ENCODE measurements at places on chromosomes 7 and 10.

- no peak for DNase-seq
These were observed 125.3 kb upstream of the CCDC6 start for GRCh38 chr10:60031664-60032063.

- DNase-seq, result no peak
These were observed 8.3 kb upstream of the ARHGAP21 start for GRCh38 chr10:24731942-24732341.

GRCh38 chr10:87722716-87723115 lies 63.0 kb downstream of the PAPSS2 start:
- no peak for DNase-seq

DNA sequence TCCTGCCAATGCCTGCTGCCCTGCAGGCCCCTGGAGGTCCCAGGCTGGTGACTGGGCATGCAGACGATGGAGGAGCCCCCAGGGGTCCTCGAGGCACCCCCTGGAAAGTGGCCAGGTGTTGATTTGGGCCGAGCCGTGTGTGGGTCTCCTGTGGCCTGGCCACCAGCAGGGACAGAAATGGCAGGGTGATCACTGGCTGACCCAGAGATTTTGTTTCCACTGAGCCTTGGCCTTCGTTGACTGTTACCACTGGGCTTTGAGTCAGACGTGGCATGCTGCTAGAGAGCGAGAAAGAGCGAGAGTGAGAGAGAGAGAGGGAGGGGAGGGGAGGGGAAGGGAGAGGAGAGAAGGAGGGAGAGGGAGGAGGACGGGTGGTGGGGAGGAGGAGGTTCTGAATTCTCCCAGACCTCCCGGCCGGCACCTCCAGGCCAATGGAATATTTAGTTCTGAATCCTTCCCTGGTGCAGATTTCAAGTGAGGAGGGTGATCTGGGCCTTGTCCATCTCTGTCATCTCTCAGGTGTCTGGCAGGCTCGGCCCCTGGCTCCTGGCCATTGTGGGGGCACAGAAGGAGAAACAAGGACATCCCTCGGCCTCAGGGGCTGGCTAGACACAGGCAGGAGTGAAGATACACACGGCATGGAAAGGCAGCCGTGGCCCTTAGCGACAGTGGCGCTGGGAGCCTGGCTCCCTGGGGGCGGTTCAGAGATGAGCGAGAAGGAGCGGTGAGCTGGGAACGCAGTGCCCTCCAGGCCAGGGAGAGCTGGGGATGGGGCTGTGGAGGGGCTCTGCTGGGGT lies 58.2 kb downstream of the GLRX3 start:
- no peak for DNase-seq

DNA sequence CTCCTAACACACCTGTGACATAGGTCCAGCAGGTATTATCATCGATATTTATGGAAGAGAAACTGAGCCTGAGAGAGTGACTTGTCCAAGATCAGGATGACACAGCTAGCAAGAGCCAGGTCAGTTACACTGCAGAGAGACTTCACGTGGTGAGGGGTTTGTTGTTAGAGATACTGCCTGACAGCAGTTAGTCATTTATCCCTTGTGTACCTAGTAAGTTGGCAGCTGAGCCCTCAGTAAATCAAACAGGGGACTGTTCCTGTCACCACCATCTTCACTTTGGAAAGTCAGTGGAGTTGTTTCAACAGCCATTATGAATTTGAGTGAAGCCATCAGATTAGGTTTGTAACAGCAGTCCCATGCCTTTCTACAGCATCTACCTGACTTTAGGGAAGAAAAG lies 87.5 kb upstream of the GATA3 start:
- DNase-seq, result no peak

DNA sequence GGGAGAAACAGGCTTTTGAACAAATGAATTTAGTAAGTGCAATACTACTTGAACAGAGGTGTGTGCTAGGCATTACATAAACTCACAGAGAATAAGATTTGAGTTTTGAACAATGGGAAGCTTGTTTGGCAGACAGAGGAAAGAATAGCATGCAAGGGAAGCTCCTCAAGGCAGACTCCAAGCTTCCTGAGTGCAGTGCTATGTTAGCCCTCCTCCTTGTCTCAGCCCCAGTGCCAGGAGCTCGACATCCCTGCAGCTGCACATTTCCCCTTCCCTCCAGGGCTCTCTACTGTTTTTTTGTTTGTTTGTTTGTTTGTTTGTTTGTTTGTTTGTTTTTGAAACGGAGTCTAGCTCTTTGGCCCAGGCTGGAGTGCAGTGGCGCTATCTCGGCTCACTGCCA lies 237.5 kb downstream of the IPMK start:
- DNase-seq, result no peak

DNA sequence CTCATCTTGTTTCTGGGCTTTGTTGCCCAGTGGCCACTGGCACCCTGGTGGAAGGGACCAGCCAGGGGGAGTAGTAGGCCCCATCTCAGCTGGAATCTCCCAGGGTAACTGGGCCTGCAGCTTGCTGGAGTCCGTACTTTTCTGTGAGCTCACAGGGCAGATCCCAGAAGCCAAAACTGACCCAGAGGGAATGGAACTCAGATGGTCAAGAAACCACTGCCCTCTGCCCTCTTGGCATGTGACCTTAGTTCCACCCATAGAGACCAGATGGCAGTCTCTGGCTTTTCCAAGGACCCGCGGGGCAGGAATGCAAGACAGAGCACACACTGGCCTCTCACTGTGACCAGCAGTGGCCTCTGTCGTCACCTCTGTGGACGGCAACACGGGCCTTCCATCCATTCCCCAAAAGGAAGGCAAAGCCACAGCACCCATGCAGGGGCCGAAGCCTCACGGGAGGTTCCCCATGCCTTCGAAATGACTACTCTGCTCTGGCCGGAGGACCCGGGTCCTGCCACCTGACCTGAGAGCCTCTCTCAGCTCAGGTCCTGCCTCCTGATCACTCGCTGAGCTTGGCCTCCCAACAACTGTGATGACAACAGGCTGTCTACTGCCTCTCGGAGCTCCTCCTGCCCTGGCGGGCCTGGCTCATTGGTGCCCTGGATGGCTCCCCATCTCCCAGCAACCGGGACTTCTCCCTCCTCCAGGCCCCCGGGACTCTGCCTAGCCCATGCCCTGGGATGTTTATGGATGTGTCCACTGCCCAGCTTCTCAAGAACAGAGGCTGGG lies 29.9 kb downstream of the MYL10 start:
- no peak for DNase-seq

DNA sequence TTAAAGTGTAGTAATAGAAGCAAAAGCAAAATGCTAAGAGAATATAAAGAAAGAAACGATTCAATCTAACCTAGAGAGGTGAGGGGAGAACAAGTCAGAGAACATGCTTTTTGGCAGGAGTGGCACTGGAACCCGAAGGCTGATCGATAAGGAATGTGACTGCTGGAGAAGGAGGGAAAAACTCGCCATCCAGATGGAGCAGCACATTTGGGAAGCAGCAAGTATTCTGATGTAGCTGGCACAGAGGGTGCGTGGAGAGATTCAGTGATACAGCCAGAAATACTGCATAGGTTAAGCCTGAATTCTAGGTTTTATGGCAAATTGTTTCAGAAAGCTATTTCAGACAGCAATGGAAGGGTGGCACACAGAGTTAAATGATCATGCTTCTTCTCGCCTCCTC lies 42.0 kb downstream of the USP6NL start:
- no peak for DNase-seq

GRCh38 chr7:90224195-90224594 lies 12.7 kb downstream of the STEAP2 start:
- no peak for DNase-seq

- no peak for DNase-seq
These were observed 229.6 kb downstream of the CREB5 start for GRCh38 chr7:28641752-28642545.

DNA sequence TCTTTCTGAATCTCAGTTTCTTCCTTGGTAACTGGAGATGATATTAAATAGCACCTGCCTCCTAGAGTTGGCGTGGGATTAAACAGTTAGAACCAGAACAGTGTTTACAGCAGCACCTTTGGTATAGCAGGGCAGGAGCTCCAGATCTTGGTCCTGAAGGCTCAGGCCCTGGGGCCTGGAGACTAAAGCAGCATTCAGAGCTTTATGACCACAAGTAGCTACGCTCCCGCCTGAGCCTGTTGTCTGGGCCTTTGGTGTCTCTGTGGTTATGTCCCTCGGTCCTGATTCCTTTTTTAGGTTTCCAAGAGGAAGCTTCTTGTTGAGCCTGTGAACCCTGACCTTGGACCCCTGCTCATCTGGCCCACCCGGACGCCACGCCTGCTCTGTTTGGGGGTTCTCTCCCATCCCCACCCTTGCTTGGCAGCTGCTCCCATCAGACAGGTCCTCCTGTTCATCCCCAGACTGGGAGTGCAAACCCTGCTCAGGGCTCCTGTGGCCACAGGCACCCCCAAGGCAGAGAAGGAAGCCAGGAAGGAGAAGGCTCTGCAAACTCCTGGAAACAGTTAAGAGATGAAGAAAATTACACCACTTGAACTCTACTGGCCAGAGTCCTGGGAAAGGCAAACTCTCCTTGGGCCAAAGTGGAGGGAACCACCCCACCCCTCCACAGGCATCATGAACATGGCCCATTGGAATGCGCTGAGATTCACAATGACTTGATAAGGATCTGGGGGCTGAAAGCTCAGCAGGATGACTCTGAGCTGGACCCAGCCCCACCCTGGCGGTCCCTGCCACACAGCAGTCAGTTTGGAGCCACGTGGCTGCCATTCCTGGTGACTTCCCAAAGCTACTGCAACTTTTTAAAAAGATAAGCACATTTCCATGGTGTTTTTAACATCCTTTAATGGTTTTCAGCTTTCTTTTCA lies 50.1 kb upstream of the TMEM72 start:
- DNase-seq, result no peak

DNA sequence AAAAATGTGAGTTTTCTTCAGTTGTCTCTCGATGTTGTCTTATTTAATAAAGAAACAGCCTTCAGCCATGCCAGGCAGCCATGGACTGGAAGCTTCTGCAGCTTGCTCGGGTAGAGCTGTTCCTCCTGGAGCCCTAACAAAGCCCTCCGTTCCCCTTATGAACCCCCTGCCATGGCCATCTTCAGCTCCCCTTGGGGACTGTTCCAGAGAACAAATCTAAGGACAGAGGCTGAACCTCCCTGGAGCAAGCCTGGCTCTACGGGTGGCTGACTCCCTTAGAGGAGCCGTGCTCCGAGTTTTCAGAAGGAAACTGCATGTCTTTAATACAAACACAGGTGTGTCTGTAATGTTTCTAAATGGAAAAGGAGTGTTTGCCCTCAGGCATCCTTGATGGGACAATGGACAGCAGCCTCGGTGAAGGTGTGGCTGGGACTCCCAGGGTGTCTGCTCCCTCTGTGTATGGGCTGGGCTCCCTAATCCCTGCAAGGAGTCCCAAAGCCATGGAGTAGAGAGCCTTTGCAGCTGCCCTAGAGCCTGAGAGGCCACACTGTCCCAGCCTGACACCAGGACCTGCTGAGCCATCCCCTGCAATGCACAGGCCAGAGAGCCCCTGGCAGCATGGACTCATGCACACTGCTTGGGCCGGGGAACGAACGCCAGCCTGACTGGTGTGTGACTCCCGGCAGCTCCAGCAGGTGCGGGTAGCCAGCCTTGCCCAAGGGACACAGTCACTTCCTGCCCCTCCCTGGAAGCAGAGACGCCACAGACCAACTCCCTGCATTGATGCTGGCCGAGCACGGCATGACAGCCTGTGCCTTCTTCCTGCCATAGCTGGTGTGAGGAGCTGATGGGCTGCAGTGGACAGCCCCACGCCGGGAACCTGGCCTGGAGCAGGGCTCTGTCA lies 381.8 kb downstream of the TCERG1L start:
- DNase-seq, result no peak

GRCh38 chr10:42790835-42791234 lies 8.2 kb downstream of the BMS1 start:
- no peak for DNase-seq

GRCh38 chr10:118800920-118801319 lies 46.1 kb upstream of the CACUL1 start:
- DNase-seq, result no peak

DNA sequence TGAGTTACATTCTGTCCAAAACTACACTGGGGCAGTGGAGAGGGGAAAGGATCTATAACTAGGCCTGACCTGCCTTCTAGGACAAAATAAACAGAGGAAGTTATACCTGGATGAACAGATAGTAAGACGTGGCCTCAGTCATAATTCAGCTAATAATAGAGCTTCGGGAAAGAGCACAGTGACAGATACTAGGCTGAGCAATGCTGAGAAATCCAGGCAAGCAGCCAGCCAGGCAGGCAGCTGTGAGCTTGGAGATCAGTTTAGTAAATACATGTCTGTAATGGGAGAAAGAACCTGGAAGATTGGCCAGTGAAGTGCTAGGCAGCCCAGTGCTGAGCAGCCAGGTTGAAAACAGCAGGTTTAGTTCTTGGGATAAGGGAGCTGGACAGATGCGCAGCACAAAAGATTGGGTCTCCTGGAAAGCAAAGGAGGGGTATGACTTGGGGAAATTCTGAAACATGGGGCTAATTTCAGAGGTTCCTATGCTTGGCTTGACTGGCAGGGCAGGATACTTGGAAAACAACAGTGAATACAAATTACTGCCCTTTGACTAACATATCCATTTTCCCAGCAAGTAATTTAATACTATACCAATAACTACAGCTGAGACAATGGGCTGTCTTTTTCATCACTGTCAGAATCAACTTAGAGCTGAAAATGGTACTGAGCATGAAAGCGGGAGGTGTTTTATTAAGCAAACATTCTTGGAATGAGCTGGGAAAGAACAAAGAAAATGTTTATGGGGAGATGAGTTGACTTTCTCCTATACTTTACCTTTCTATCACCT lies 140.8 kb downstream of the DGKB start:
- DNase-seq, result no peak

- no peak for DNase-seq
These were observed 63.0 kb upstream of the INSYN2A start for GRCh38 chr10:127259347-127259746.

- no peak for DNase-seq
These were observed 102.3 kb downstream of the SLC25A13 start for GRCh38 chr7:96219378-96220130.

DNA sequence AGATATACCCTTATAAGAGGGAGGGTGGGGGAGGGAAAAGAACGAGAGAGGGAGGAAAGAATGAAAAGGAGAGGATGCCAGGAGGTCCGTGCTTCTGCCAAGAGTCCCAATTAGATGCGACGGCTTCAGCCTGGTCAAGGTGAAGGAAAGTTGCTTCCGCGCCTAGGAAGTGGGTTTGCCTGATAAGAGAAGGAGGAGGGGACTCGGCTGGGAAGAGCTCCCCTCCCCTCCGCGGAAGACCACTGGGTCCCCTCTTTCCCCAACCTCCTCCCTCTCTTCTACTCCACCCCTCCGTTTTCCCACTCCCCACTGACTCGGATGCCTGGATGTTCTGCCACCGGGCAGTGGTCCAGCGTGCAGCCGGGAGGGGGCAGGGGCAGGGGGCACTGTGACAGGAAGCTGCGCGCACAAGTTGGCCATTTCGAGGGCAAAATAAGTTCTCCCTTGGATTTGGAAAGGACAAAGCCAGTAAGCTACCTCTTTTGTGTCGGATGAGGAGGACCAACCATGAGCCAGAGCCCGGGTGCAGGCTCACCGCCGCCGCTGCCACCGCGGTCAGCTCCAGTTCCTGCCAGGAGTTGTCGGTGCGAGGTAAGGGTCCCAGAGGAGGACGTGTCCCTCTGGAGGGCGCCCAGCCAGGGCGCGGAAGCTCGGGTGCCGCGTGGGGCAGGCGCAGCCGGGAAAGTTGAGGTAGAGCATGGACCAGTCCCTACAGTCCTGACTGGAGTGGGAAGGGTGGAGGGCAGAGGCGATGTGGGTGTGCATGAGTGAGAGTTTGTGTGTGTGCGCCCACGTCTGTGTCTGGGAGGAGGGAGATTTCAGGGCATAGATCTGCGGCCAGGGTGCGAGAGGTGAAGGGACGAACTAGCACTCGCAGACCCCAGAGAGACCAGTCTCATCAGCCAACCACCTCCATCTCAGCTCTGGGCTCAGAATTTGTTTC lies 844 bp downstream of the GRM3 start:
- DNase-seq, result no peak
